Stimulated activated CD8-positive, alpha-beta memory T cell treated with anti-CD3 and anti-CD28 coated beads, Interleukin-4, amount 100 ng/mL, for 24 hours (primary cell): ENCODE measurements at places on chromosomes 3 and 15.

- no peak for DNase-seq
These were observed 1216.9 kb upstream of the GBE1 start for GRCh38 chr3:82978368-82978767.

- DNase-seq = no peak
These were observed 10.4 kb downstream of the PODXL2 start for GRCh38 chr3:127639173-127640041.

- DNase-seq = no peak
These were observed 7.5 kb downstream of the PLIN1 start for GRCh38 chr15:89671687-89672086.

DNA sequence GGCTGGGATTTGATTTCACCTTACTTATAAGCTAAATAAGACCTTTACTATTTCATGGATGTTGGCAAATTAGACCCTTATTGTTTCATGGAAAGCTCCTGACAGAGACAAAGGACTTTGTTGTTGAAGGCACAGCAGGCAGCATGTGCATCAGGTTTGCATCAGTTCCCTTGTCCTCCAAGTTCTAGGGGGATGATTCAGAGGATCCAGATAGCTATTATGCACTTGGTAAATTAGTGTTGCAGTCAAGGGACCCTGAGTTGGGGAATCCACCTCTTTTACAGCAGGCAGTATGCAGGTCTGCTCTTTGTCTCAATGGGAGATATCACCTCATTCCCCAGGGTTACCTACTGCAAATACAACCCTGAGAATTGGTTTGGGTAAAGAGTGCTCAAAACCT is 131.4 kb upstream of the IGSF10 start:
- DNase-seq = no peak

- DNase-seq = no peak
These were observed 3.8 kb downstream of the GOLIM4 start for GRCh38 chr3:168091941-168092340.

- DNase-seq = no peak
These were observed 54.5 kb downstream of the UACA start for GRCh38 chr15:70708839-70709238.
